ENCODE measurements at places on chromosomes 11 and 22.
A peak's percentile ranks its signal among the peaks of the same experiment; 100 is the strongest.

- DNase-seq = peak; percentile 55
Measured at GRCh38 chr22:40107851-40108378, 69.8 kb upstream of the TNRC6B start.

GRCh38 chr11:61963016-61963281, 4.5 kb downstream of the FTH1 start:
- no peak for DNase-seq

DNA sequence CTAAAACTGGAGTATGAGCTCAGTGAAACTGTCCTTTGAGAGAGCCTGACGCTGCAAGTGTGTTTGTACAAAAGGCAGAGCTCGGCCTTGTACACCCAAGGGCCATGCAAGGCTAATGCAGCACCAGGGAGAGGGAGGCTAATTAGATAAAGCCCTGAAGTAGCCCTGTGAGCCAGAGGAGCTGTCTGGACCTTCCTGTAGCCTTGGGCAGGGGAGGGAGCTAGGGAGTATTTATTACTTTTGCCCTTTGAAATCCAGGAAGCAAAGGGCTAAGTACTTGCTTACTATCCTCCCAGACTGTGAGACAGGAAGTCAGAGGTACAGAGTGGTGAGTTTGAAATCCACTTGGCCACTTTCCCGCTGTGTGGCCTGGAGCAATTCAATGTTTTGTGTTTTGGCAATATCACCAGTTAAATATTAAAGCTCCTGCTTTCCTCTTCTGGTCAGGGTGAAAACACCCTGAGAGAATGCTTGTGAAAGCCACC, 10.2 kb upstream of the LDHA start:
- DNase-seq = no peak

GRCh38 chr22:32745251-32745995, 56.1 kb upstream of the TIMP3 start:
- DNase-seq = no peak

DNA sequence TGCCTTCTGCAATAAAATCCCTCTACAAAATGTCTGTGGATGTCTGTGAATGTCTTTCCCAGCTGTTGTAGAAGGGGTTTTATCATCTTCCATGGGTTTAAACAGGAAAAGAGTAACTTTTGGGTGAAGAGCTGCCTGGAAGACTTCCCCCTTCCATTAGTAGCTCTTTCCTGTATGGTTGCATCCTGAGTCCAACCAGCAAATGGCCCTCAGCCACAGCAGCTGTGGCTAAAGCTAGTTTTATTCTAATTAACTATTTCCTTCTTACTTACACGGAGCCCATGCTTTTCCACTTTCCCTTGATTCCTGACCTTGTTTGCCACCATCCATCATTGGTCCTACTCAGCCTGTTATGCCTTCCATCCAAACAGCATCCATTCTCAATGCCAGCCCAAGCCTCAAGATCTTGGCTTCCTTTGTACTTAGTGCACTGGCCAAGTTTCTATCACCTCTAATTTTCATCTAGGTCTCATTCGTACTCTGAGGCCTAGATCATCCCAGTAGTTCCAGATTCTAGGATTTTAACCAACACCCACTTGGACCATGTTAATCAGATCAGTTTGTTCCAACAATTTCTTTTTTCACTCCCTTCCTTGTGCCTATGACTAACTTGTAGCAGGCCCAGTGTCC, 41.5 kb upstream of the CADM1 start:
- DNase-seq = no peak

DNA sequence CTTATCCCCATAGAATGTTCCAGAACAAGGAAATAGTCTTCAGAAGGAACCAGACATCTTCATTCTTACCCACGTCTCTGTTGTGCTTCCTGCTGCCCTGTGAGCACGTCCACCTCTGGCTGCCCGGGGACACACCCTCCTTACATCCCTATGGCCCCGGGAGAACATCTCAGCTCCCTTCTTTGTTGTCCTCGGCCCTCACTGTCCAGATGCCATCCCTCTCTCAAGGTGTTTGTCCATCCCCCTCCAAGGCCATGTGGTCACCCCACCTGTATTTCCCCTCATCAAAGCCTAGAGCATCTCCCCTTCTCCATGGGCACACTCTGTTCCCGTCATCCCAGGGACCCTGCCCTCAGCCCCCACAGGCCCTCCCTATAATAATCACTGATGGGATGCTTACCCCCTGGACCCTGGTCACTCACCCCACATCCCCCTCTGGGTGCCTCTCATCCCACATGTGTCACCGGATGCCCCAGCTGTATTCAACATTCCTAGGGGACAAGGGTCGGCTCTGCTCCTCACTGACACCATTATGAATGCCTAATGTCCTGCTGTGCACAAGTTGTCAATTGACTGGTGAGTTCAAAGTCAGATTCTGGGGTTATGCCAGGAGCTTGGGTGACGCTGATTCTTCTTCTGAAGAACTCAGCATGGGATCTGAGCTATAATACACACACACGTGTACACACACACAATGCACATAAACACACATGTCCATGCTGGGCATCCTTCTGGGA, 28.8 kb downstream of the IGLL5 start:
- no peak for DNase-seq

DNA sequence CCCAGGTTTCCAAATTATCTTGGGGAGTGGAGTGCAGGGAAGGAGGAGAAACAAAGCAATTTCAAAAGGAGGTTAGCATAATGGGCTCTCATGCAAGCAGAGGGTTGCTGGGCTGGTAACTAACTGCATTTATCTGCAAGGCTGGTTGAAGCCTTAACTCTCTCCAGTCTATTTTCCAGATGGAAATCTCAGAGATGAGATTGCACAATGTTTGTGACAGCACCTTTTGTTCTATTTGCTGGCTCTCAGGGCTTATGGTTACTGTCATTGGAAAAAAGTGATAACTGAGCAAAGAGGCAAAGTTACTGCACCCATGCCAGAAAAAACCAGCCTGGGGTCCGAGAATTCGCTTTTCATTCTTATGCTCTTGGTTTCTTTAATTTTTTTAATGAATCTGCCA, 33.2 kb downstream of the ABCC8 start:
- no peak for DNase-seq

DNA sequence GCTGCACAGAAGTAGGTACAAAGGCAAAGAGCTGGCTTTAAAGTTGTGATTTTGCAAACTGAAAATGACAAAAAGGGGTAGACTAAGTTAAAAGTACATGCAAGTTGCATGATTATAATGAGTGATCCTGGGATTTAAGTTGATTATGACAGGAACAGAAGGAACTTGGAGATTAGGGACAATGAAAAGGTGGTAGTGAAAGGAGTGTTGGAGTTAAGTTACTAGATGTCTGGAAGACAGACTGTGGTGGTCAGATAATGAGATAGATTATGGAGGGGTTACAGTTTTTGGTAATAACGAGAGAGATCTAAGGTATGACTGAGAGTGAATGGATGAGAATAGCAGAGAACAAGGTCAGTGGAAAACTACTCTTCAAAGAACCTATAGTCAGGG, 7.7 kb upstream of the TMEM9B start:
- DNase-seq = no peak

GRCh38 chr22:39129081-39129480, 23.4 kb downstream of the CBX7 start:
- no peak for DNase-seq

DNA sequence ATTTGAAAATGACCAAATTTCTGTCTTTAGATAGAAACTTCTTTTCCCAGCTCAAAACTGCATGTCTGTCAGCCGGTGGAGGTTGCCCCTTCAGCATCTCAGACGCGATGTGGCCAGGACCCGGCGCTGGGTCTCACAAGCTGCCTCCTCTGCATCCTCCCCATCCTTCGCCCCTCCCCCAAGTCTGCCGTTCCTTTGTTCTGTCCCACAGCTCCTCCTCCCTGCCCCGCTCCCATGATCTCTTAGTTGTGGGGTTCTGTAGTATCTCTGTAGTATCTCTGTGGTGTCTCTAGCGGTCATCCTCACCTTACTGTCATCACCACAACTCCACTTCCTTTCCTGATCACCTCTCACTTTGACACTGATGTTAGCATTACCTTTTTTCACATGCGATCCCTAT, 49.9 kb downstream of the TRAF6 start:
- DNase-seq = no peak

DNA sequence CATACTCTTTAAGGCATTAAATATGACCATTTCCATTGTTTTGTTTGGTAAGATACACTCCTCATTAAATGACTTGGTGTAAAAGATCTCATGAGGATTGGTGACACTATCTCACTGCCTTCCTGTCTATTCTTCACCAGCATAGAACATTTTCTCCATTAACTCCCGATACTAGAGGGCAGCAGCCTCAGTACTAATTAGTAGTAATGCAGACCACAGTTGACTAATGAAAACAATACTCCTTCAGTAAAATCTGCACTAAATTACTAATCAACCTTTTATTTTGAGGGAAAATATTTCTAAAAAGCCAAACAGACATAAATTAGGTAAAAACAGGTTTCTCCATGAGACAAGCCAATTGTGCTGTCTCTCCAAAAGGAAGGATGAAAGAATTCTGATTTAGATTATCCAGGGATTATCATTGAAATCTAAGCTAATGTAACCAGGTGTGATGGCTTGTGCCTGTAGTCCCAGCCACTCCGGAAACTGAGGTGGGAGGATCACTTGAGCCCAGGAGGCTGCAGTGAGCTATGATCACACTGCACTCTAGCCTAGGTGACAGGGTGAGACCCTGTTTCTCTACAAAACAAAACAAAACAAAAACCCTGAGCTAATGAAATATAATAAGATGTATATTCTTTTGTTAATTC, 9.4 kb downstream of the PGM2L1 start:
- DNase-seq = peak; percentile 90

GRCh38 chr11:72525466-72525865, 91.1 kb upstream of the CLPB start:
- no peak for DNase-seq

GRCh38 chr11:121715405-121715804, 262.6 kb upstream of the SORL1-AS1 start:
- no peak for DNase-seq

GRCh38 chr11:123206791-123207434, 11.9 kb upstream of the CLMP start:
- no peak for DNase-seq

- DNase-seq = no peak
Measured at GRCh38 chr11:44494785-44495184, 70.7 kb upstream of the CD82 start.

GRCh38 chr11:1771273-1771672, 7.5 kb upstream of the CTSD start:
- DNase-seq = no peak

GRCh38 chr11:82976786-82977185, 75.2 kb downstream of the DDIAS start:
- DNase-seq = no peak

- no peak for DNase-seq
Measured at GRCh38 chr11:77783025-77783424, 37.5 kb downstream of the RSF1 start.

DNA sequence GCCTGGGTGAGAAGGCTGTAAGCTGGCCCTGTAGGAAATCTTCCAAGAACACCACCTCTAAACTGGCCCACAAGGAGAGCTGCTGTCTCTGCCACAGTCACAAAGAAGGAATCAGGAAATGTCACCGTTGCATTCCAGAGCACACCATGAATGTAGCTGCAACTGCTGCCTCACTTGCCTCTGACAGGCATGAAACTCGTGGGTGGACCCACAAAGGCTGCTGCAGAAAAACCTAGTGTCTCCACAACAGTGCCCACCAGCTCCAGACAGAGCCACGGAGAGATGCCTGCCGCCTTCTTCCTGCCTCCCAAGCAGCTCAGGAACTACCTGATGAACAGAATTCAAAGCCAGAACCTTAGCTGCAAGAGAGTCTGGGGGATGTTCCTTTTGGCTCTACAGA, 10.5 kb downstream of the DNAJB13 start:
- no peak for DNase-seq

- DNase-seq = no peak
Measured at GRCh38 chr11:14021738-14022137, 59.2 kb downstream of the SPON1 start.

GRCh38 chr11:78954696-78955095, 380.0 kb upstream of the NARS2 start:
- DNase-seq = no peak

DNA sequence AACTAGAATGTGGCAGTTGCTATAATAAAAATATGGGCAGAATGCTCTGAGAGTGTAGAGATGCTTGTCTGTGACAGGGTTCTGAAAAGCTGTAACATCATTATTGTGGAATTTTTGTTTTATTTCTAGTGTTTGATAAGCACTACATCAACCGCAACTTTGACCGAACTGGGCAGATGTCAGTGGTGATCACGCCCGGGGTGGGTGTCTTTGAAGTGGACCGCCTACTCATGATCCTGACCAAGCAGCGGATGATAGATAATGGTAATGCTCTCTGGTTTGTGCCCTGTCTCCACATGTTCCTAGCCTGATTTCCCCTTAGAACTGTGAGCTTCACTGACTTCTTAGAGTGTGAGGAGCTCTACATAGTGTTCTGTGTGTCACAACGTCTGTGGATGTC, 48.8 kb downstream of the DEPDC5 start:
- DNase-seq = no peak

GRCh38 chr11:850775-851763, 8.4 kb downstream of the TSPAN4 start:
- DNase-seq = no peak

GRCh38 chr11:61742391-61742790, 10.0 kb upstream of the MYRF start:
- DNase-seq = no peak

DNA sequence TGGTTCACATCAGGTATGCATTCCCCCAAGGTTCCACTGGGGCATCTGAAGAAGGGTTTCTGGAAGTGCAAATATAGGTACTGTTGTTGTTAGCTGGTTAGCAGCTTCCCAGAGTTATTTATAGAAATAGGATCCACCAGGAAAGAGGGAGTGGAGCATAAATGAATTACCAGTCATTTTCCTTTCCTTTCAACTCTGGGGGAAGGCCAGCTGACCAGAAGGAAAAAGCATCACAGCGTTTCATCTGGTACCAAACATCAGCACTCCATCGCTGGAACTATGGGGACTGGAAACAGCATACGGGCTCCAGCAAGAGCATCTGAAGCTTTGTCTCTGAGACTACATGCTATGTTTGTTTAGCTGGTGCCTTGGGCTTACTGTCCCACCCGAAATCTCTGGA, 378.2 kb upstream of the NARS2 start:
- no peak for DNase-seq

DNA sequence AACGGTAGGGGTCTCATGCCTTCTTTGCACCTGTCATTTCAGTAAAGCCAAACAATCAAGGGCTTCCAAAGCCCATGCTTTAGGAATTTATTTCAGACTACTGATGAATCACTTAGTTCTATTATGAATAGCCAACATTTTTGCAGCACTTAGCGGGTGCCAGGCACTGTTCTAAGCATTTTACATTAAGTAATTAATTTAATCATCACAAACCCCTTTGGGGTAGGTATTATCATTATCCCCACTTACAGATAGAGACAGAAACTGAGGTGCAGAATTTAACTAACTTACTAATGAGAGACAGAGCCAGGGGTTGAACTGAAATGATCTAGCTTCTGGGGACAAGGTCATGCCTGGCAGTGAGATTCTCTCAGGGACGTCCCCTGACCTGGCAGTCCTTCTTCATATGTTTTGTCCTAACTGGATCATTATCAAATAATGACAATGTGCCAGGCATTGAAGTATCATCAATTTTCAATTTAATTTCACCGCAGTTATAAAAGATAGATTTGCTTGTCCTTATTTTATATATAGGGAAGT, 31.7 kb upstream of the NAV2 start:
- DNase-seq = no peak
